ENCODE measurements at places on chromosomes 5 and 9. TPM values are rescaled to one million over a fixed set of nuclear protein-coding genes. Genes with fewer than 3 reads are reported as not detected.

DNA sequence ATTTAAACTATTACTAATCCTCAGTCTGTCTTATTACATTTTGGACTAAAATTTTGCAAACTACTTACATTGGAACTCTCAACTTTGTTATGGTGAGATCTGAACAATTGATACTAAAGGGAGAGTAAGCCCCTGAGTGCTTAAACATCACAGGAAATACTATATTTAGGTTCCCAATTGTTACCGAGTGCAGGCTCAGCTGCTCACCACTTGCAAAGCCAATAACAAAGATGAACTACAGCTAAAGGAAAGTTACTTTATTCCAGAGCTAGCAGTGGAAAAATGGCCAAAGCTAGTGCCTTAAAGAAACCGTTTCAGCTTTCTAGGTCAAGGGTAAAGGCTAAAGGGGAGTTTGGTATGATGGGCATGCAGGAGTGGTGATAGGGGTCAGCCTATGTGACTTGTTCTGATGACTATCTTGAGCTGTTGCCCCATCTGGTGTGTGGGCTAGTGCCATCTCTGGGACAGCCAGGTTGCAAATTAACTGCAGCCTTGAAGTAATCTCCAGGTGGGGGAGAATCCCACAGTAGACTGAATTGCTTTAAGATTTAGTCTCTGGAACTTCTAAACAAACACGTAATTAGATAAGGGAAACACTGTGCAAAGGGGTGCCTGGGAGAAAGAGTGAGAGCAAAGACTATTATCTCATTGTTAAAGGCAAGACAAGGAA lies 7.8 kb upstream of the NDUFB6 start:
- DNase-seq: no peak

DNA sequence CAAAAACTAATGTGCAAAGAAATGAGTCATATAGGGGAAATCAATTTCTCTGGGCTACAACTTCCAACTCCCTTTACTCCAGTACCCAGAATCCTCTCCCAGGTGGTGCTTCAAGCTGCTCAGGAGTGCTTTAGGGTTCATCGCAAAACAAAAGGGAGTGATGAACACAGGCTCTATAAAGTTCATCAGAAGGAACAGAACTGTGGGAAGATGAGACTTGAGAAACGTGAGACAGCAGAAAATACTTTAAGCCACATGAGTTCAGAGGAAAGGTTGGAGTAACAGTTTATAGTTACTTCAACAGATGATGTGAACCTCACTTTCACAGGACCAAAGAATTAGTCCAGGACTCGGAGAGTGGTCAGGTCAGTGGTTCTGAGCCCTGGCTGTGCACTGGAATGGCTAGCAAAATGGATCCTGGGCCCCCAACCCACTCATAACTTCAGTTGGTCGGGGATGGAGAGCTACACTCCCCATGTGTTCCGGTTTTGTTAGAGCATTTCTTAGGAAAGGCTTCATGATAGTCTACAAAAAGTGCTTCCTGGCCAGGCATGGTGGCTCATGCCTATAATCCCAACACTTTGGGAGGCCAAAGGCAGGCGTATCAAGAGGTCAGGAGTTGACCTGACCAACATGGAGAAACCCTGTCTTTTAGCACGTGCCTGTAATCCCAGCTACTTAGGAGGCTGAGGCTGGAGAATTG lies 4.3 kb downstream of the RPL12 start:
- no peak for DNase-seq

DNA sequence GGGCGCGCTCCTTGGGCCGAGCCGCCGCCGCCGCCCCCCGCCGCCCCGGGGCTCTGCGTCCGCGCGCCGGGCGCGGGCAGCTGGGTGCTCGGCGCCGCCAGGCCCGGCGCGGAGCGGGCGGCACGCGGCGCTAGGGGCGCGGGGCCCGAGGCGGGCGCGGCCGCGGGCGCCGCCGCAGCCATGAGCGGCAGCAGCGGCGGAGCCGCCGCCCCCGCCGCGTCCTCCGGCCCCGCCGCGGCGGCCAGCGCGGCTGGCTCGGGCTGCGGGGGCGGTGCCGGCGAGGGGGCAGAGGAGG lies 351 bp downstream of the TRIO start:
- DNase-seq: no peak

DNA sequence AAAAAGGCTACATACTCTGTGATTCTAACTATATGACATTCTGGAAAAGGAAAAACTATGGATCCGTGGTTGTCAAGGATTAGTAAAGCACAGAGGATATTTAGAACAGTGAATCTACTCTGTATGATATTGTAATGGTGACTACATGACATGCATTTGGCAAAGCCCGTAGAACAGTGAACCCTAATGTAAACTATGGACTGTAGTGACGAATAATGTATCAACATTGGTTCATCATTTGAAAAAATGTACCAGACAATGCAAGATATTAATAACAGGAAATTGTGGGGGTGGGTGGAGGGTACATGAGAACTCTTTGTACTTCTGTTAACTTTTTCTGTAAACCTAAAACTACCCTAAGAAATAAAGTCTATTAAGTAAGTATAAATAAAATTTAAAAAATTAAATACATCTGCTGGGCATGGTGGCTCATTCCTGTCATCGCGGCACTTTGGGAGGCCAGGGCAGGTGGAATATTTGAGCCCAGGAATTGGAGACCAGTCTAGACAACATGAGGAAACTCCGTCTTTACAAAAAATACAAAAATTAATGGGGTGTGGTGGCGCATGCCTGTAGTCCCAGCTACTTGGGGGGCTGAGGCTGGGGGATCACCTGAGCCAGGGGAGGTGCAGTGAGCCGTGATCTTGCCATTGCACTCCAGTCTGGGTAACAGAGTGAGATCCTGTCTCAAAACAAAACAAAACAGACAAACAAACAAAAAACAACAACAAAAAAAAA lies 101.7 kb upstream of the TBC1D2 start:
- DNase-seq: no peak

- no peak for DNase-seq
These were observed 119.5 kb downstream of the ADCY2 start for GRCh38 chr5:7515284-7515914.

DNA sequence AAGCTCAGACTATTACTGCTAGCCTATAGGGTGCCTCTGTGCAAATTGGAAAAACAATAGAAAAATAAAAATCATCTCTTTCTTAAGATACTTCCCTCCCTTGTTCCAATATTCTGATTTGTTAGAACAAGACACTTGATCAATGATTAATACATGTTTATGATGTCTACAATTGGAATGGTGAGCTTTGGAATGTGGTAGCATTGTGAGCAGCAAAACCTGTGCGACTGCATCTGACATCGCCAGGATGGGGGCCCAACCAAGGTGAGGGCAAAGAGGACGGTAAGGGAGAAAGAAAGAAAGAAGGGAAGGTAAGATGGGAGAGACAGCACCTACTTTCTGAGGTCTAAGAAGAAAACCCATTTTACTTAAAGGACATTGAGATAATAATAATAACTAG lies 183.0 kb upstream of the TRIM32 start:
- no peak for DNase-seq

INSL4 gene
- total RNA-seq: not detected
